Fibroblast of villous mesenchyme (primary cell): ENCODE measurements at places on chromosomes 12 and 14.
A peak's percentile ranks its signal among the peaks of the same experiment; 100 is the strongest.

DNA sequence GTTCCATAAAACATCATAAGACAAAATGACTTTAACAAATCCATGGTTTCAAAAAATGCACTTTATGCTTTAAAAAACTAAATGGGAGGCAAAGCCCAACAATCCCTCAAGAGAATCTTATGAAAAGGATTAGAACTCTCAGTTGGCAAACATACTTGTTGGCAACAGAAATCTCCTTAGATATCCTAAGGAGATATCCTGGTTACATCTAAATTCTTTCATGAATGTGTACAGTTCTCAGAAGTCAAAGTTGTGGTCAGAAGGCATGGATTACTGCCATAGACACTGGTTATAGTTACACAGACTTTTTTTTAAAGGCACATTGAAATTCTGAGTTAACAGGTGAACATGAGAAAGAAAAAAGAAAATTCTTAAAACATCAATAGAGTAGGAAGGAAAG lies 17.5 kb upstream of the ISM2 start:
- DNase-seq, result no peak

- no peak for DNase-seq
These were observed 96.7 kb downstream of the TMTC2 start for GRCh38 chr12:82783435-82783834.

DNA sequence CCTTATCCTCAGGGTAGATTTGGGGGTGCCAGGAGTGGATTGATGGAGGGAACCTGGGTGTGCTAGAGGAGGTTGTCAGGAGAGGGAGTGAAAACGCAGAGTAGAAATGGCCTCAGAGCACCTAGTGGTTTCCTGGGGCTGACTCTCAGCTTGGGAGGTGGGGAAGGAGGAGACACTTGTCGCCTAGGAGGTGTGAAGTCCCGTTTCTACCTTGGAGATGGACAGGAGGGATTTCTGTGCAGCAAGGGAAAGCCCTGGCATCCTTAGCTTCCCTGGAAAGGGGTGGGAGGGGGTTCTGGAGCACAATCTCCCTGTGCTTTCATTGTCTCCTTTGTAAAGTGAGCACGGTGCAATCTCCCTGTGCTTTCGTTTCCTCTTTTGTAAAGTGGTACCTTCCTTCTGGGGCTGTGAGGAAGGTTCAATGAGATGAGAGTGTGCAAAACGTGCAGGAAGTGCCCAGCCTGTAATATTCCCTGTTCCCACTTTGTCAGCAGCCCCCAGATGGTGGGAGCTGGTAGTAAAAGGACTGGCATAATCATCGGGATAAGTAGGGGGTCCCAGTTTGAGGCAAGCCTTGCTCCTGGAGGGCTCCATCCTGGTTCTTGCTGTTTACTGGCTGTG lies 1.6 kb downstream of the OAS3 start:
- no peak for DNase-seq

- DNase-seq, result no peak
These were observed 57.8 kb upstream of the PSMC1 start for GRCh38 chr14:90198541-90199060.

- DNase-seq, result no peak
These were observed 180.5 kb downstream of the KITLG start for GRCh38 chr12:88399811-88400210.

DNA sequence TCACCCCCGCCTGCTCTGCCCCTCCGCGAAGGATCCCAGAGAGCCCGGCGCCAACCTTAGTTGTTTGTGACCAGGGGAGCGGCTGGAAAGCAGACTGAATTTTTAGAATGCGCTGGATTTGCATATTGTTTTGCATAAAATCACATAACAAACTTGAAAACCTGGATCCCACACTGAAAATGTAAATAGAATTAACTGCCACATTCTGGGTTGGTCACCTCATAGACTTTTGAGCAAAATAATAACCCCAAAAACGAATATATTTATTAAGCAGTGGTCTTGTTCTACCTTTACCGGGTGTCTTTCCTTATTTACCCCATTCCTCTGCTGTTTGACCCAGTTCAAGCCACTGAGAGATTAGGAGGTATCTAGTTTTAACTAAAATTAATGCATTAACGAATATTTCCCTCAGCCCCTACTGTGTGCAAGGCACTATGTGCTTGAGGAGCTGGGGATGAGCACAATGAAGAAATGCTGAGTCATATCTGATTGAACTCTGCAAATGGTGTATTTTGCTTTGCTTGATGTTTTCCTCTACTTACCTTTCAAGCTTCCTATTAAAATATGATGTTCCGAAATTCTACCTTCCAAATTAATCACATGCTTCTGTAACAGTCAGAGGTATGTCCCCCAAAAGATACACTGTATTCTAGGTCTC lies 438 bp upstream of the EGLN3 start:
- no peak for DNase-seq

DNA sequence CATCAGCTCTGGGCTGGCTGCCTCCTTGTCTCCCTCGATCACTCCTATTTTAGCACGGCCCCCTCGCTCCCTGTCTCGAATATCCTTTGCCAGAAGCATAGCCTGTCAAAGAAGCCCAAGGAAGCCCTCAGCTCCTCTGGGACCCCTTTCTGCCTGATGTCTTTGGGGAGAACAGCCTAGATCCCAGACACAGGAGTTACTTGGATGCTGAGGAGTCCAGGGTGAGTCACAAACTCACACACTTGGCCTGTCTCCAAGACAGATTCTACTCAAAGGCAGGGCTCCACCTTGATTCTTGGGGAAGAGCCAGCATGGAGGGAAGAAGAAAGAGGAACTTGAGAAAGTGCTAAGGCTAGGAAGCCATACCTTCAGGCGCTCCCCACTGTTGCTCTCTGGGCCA lies 8.1 kb downstream of the AVIL start:
- DNase-seq, result peak; percentile 31

GRCh38 chr12:32034045-32034444 lies 72.6 kb upstream of the BICD1 start:
- DNase-seq, result peak; percentile 48

DNA sequence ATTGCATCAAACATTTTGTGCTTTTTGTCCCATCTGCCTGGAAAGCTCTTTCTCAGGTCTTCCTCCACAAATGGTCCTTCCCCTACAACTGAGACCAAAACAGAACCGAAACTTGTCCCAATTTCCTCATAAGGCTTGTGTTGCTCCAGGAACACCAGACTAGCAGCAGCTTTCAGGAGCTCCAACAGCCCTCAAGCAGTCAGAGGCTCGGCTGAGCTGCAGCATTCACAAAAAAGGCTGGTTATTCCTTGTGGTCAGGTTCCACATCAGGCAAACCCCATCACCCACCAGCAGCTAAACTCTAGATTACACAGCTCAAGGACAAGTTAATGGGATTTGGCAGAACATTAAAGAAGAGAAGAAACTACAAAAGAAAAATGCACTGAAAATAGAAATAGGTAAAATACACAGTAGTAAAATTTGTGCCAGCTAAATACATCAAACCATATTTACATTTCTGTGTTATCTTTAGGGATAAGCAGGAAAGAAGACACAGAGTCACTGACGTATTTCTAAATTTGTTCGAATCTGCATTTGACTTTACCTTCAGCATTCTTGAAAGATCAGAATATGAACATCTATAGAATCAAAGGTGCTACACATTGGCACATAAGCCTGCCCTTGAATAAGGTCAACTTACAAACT lies 141.2 kb downstream of the STXBP6 start:
- no peak for DNase-seq

DNA sequence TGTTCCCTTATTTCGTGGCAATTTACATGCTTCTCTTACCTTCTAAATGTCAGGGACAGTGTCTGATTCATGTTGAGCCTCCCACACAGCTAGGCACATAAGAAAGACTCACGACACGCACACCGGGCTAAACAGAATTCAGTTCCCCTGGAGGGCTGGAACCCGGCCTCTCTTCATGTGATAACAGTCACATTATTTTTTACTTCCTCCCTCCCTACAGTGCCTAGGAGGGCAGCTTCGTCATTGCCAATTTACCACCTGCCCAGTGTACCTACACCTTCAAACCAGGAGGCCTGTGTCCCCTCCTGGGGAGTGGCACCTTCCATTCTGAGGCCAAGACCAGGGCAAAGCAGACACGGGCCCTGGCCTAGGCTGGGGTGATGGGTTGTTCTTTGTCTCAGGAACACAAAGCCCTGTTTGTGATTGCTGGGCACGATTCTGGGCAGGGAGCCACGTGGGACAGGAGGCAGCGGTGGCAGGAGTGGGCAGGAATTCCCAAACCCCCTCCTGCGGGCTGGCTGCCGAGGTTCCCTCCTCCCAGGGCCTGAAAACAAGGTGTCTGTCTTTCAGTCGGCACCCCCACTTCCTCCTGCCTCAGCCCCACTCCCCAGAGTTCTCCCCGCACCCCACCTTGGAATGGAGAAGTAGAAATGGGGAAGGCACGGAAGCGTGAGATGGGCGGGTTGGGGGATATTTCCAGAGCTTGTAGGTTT lies 6.8 kb upstream of the RASAL1 start:
- no peak for DNase-seq

GRCh38 chr12:66131067-66131688 lies 628 bp upstream of the LLPH start:
- no peak for DNase-seq

GRCh38 chr14:68616221-68616902 lies 176.5 kb downstream of the ZFP36L1 start:
- peak; percentile 54 for DNase-seq

DNA sequence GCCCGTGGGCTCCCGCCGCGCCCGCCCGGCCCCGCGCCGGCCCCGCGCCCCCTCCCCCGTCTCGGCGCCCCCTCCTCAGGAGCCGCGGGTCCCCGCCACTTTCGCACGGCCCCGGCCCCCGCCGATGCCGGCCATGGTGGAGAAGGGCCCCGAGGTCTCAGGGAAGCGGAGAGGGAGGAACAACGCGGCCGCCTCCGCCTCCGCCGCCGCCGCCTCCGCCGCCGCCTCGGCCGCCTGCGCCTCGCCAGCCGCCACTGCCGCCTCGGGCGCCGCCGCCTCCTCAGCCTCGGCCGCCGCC lies 263 bp downstream of the RCOR1 start:
- DNase-seq, result no peak
